ENCODE measurements at places on chromosomes 11 and 22.

- no peak for DNase-seq
Measured at GRCh38 chr11:13473013-13473722, 10.1 kb upstream of the BTBD10 start.

- DNase-seq = no peak
Measured at GRCh38 chr22:49480331-49480730, 347.3 kb downstream of the BRD1 start.

- DNase-seq = no peak
Measured at GRCh38 chr11:93251922-93252321, 54.1 kb upstream of the SLC36A4 start.

GRCh38 chr22:47891609-47892008 is 1129.2 kb downstream of the TBC1D22A start:
- no peak for DNase-seq

DNA sequence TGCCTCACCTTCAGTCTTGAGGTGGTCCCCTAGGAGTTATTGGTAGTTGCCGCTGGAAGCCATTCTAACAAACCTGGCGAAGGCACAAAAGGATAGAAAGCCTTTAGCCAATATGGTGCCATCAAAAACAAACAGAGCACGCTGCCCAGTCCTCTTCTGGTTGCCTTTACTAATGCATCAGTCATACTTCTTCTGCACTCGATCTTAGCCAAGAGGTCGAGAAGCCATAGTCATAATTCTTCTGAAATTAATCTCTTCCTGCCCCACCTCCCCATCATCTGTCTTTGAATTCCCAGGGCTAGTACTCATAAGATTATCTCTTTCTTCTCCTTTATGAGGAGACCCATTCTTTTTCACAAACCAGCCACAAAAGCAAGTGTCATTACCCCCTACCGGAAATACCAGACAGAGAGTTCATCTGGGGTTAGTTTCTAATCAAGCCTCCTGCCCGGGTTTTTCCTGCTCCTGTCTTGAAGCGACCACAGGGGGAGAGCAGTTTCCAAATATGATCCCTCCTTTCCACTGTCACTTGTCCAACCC is 21.4 kb upstream of the EHF start:
- no peak for DNase-seq

- no peak for DNase-seq
Measured at GRCh38 chr11:47848700-47849155, 578 bp upstream of the NUP160 start.
